ENCODE measurements at places on chromosomes 5 and 9.

DNA sequence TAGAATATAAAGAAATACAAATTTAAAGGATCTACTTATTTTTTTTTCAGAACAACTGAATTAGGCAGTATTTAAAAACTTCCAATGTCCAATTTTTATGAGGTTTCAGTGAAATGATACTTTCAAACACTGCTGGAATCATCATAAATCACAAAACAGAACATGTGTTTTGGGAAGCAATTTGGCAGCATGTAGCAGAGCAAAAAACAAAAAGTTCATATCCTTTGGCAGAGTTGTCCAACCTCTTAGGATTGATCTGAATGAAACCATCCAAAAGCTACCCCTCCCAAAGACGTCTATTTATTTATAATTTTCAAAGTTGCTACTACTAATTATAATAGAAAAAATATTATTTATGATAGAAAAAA lies 192.4 kb upstream of the PUM3 start:
- no peak for DNase-seq

- DNase-seq, result no peak
Measured at GRCh38 chr9:19451240-19452087, 42.7 kb downstream of the ACER2 start.

GRCh38 chr5:100550531-100551051 lies 15.4 kb downstream of the FAM174A start:
- no peak for DNase-seq

DNA sequence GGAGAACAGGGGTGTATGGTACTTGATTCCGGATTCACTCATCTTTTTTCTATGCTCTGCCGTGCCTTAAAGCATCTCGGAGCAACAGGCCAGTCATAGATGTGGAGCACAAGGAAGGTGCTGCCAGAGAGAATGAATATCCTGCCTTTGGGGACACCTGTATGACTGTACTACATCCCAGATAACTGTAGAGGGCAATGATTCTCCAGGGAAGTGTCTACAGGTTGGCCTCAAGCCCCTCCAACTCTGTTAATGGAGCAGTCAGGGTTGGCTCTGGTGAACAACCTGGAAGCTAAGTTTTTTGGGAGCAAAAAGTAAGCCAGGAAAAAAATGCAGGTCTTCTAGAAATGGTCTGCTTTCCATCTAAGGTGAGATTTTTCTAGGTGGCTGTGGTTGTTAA lies 71.0 kb downstream of the NREP start:
- no peak for DNase-seq

GRCh38 chr5:169538944-169539343 lies 44.6 kb upstream of the SPDL1 start:
- no peak for DNase-seq
